ENCODE measurements at places on chromosomes 16 and 17.

DNA sequence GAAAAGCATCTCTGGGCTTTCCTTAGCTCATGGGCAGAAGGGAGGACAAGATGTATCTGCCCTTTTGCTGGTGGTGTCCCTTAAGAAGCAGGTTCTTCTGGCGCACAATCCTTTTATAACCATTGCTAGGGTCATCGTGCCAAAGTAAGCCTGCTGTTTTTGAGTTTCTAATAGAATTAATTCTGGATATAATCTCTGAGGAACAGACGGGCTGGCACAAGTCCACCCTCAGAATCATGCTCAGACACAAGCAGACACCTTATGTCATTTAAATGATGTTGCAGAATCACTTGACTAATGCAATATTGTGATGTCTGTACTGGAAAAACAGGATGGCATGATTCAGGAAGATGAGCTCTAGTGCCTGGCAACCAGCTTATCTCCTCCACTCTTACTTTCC, 18.8 kb upstream of the MMD start:
- DNase-seq = no peak

DNA sequence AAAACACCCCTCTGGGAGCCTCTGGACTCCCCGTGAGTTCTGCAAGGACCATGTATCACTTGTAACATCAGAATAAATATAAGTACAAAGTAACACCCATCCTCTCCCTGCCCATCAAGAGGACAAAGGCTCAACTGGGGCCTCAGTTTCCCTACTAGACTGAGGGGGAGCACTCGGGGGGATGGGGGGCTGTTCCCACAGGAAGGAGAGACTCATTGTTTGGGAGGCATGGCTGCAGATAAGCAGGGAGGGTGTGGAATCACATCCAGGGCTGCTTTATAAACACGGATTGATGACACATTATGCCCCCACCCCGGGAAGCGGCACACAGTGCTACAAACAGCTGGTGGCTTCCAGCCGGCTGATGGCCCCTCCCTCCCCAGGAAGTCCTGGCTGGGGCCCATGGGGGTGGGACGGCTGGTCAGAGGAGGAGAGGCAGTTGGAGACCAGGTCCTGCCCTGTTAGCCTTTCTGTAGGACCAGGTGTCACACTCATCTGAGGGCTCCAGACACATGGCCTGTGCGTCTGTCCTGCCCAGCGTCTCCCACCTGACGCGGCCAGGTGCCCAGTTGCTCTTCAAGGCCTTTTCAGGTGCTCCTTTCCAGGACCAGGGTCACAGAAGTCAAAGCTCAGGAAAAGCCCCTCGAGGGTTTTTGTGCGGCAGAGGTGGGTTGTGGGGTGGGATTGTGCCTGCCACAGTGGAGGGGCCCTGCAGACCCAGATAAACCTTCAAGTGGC, 1.3 kb upstream of the MPG start:
- peak; percentile 73 for DNase-seq

- no peak for DNase-seq
Measured at GRCh38 chr17:55237841-55238178, 26.9 kb upstream of the HLF start.

DNA sequence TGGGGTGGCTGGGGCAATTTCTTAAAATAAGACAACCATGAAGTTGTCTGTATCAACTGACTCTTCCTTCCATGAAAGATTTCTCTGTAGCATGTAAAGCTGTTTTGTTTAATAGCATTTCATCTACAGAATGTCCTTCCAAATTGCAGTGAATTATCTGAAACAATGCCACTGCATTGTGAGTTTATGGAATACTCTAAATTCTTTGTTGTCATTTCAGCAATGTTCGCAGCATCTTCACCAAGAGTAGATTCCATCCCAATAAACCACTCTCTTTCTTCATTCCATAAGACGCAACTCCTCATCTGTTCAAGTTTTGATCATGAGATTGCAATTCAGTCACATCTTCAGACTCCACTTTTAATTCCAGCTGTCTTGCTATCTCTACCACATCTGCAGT, 54.6 kb downstream of the CPPED1 start:
- DNase-seq = no peak

DNA sequence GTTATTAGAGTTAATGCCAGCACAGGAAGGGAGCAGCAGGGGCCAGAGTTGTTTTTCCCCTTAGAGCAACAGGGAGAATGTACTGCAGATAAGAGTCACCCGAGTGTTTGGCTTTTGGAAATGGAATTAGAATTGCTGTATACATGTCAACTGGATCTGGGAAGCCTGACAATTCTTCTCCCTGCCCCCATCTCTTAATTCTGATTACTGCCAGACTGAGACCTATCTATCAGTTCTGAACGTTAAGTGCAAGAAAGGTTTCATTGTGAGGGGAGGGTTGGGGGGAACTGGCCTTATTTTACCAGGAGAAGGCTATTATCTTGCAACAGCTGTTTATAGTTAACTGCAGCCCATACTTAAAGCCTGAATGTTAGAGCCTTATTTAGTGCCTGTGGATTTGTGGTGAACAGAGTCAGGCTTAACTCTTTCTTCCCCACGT, 424.5 kb upstream of the CDH11 start:
- peak; percentile 90 for DNase-seq
